ENCODE measurements at places on chromosomes 2 and 18. TPM values are rescaled to one million over a fixed set of nuclear protein-coding genes. Genes with fewer than 3 reads are reported as not detected.

The VWA3B gene
- 0.33 TPM for total RNA-seq

The MERTK gene
- total RNA-seq = 1.9 TPM

The CHST10 gene
- total RNA-seq = 15.4 TPM

The FBLN7 gene
- total RNA-seq = 0.28 TPM

The TEX51 gene
- total RNA-seq = not detected

The LONRF2 gene
- 3.0 TPM for total RNA-seq

The ITPRIPL1 gene
- not detected for total RNA-seq

The PROKR1 gene
- total RNA-seq = not detected

All from A549 treated with ZK216348 at 1 μM for 4 hours (cell line).